Trophoblast cell (in vitro differentiated cells and primary cell): ENCODE measurements at places on chromosomes 11 and 22.
A peak's percentile ranks its signal among the peaks of the same experiment; 100 is the strongest.

GRCh38 chr22:49119551-49119952 lies 708.1 kb downstream of the BRD1 start:
- peak; percentile 6 for DNase-seq

DNA sequence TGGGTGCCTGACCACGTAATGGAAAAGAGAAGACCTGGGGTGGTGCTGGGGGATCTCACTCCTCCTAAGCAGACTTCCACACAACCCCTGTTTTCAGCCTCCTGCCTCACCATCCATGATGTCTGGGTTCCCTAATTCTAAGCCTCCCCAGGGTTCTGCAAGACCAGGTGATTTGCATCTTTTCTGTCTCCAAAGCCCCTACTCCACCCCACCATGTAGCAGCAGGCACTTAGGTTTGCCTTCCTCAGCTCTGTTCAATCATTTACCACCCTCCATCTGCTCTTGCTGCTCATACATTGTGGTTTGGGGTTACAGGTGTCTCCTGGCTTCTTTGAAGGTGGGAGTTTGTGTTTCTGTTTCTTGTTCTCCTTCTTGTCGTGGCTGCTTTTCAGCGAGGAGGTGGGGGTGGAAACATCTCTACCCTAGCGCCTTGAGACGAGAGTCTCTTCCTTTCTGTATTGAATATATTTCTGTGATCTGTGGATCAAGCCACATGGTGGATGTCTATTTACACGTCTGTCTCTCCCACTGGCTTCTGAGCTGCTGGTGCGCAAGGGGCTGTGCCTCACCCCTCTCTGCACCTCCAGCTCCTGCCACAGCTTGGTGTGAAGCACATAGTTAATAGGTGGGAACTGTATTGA lies 6.6 kb upstream of the SSTR3 start:
- DNase-seq = no peak

- DNase-seq = no peak
Measured at GRCh38 chr11:79068356-79068755, 372.5 kb downstream of the TENM4 start.

GRCh38 chr22:24523873-24524272 lies 28.7 kb downstream of the UPB1 start:
- DNase-seq = no peak

- DNase-seq = no peak
Measured at GRCh38 chr22:23840026-23840425, 1.2 kb upstream of the DERL3 start.

DNA sequence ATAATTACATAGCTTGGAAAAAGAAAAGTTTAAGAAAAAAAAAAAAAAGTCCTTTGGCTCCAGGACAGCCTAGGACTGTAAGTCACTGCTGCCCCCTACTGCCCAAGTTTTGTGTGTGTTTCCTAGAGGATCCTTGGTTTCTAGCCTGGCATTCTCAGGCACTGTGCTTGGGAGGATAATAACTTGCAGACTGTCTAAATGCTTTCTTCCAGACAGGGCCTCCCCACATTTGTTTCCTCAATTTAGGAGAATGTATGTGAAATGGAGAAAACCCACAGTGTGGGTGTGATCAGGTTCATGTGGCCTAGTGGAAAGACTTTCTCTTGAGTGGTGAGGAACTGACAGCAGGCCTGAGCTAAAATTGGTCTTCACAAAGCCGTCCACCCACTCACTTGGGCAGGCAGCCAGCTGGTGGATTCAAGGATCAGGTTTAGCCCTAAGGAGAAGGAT lies 191.0 kb downstream of the NAV2 start:
- DNase-seq = peak; percentile 89

GRCh38 chr11:8777907-8778767 lies 95.5 kb downstream of the RPL27A start:
- no peak for DNase-seq

GRCh38 chr22:29030618-29031226 lies 30.9 kb downstream of the C22orf31 start:
- DNase-seq = no peak

DNA sequence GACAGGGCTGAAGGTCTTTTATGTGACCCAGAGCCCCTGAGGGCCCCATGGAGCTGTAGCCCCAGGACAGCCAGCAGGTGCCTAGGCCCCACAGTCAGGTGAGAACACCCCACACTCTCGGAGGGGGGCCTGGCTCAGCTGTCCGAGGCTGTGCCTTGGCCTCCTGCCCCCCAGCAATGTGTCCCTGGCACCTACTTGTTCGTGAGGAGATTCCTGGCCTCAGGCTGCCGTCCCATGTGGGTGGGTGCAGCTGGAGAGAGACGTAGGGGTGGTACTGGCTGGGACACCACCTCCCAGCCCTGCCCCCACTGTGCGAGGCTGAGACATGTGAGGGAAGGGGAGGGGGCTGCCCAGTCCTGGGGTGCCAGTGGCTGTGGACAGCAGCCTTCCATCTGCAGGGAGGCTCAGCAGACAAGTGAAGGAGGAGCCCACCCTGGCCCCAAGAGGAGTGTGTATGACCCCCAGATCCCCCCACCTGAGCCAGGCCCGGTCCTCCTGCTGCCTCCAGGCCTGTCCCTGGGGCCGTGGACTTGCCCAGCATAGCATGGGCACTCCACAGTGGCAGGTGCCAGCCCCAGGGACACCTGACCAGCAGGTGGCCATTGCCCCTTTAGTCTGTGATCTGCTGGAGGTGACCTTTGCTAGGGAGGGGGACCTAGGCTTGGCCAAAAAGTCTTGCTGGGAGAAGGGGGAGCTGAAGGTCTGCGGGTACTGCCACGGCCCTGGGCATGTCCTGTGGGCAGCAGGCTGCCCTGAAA lies 17.0 kb downstream of the IL17REL start:
- no peak for DNase-seq

DNA sequence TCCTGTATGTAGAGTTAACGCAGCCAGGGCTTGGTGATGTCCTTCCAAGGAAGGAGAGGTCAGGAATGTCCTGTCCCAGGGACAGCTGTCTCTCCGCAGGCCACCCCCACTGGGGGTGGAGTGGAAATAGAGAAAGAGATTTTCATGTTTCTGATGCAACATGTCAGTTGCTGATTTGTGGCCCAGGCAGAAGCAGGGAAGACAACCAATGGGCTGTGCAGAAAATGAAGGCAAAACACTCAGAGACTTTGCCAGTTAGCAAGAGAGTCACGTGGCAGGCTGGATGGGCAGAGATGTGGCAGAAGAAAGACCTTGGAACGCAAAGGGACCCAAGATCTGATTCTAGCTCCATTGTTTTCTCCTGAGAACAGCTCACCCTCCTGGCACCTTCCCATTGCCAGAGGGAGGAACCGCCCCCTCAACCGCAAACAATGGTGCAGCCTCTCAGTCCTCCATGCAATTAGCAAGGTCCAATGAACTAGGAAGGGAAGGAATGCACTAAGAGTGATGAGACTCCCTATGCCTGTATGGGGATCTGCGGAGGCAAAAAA lies 71.0 kb downstream of the SYN3 start:
- peak; percentile 81 for DNase-seq

DNA sequence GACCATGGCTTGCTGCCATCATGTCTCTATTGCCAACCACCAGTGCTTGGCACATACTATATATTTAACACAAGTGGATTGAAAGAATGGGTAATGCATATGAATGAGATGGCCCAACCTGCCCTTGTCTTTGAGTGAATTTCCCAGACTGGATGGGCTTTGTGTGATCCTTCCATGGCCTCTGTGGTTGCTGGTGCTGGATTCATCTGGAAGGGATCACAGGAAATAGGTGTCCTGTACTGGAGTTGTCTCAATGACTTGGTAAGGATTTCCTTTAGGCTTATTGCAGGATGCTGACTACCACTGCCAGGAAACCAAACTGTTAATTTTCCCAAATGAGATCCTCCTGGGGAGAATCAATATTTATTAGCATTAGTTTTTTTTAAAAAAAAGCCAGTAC lies 328.6 kb downstream of the TMEM135 start:
- no peak for DNase-seq

GRCh38 chr11:86678823-86679222 lies 6.4 kb upstream of the ME3 start:
- DNase-seq = no peak

DNA sequence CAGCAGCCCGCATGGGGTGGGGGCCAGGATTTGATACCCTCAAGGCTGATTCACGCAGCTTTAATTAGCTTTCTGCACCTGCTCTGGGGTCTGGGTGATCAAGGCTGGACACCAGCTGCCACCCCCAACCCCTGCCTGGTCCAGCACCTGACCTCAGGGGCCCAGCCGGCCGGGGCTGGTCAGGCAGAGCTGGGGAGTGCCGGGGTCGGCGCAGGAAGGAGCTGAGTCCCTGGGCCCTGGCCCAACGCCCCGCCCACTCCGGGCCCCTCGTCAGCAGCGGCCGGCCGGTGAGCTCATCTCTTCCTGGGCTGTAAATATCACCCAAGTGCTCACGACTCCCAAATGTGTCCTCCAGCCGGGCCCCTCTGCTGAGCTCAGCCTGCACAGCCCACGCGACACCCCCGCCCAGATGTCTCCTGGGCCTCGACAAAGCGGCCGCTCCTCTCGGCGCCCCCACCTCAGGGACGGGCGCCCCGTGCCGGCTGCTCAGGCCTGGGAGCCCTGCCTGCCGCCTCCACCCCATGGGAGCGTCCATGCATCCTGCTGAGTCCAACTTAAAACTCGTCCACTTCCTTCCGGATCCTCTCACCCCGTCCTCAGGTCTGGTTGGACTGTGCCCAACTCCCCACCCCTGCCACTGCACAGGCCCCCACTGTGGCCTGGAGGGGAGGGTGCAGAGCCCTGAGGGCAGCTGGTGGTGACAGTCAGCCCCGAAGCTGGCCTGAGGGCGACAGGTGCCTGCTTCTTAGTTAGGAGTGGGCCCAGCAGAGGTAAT lies 29.0 kb downstream of the RTN4R start:
- no peak for DNase-seq

DNA sequence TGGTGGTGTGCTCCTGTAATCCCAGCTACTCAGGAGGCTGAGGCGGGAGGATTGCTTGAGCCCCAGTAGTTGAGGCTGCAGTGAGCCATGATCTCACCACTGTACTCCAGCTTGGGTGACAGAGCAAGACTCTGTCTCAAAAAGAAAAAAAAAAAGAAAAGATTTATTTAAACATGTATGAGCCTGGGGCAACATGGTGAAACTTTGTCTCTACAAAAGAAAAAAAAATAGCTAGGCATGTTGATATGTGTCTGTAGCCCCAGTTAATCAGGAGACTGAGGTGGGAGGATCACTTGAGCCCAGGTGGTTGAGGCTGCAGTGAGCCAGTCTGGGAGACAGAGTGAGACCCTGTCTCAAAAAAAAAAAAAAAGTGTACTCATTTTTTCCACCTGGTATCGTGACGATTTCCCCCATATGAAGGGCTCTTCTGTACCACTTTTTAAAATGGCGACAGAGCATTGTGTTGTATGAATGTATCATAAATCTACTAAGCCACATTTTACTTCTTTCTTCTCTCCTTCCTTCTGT lies 16.4 kb upstream of the KCTD14 start:
- DNase-seq = peak; percentile 19

GRCh38 chr11:36409152-36409816 lies 100.8 kb downstream of the TRAF6 start:
- DNase-seq = no peak

GRCh38 chr11:119336744-119337469 lies 2.6 kb downstream of the RNF26 start:
- DNase-seq = no peak

- DNase-seq = peak; percentile 82
Measured at GRCh38 chr22:36586271-36586670, 57.3 kb upstream of the EIF3D start.

DNA sequence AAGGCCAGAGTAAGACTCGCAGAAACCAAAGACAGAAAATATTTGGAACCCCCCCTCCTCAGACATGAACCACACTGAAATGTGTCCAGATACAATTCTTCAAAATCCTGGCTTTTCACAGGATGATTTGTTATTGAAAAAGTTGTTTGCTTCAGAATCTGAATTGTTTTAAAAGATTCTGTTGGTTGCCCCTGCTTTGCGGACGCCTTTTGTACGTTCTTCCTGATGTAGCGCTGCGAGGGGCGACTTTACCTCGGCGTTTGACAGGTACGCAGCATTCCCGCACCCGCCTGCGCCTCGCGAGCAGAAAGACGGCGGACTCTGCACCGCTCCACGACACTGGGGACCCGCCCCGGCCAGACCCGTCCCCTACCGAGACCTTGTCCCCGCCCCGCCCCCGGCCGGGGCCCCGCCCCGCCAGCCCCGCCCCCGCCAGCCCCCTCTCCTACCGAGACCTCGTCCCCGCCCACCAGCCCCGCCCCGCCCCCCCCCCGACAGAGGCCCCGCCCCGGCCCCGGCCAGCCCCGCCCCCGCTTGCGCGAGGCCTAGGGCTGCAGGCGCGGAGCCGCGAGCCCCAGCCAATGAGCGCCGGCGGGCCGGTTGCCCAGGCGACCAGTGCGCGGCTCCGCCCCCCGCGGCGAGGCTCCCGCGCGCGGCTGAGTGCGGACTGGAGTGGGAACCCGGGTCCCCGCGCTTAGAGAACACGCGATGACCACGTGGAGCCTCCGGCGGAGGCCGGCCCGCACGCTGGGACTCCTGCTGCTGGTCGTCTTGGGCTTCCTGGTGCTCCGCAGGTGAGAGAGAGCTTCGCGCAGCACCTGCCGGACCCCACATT lies at the start of gene GLB1L2:
TSS of gene GLB1L2 (plus strand) at position 635 of the 835 bp plus-strand sequence. CDS start at position 709, 74 bp downstream.
- DNase-seq = peak; percentile 73

GRCh38 chr11:44474702-44475101 lies 90.8 kb upstream of the CD82 start:
- no peak for DNase-seq

DNA sequence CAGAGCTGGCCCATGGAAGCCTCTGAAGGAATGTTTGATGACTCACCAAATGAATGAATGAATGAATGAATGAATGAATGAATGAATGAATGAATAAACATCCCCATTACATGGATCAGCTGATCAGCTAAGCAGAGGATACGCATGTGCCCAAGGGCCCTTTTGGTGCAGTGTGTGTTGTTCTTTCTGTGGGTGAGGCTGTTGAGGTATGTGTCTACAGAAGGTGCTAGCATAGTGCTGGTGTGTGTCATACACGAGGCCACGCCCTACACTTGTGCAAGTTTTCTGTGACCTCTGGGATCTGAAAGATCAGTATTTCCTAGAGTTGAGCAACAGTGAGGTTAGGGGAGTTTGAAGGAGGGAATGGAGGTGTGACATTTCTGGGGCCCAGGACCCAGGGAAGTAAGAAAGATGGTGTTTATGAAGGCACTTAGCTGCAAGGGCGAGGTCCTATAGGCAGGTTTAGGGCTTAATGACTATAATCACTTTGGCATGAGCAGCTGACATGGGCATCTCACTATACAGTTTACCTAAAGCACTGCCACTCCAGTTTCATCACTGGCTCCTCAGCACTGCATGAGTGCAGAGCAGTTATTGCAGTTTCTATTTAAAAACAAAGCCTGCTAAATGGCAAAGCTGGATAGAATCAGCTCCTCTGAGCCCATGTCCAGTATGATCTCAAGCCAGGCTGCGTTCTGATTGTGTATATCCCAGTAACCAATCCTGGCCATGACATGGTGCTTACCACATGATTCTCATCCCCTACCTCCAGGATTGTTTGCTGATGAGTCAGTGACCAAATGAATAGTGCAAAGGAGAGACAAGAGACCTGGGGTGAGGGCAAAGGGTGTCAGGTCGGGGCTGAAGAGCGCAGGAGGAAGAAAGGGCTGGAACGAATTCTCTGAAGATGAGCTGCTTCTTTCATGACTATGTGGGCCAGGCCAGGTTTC lies 36.4 kb upstream of the E2F8 start:
- peak; percentile 85 for DNase-seq

- DNase-seq = no peak
Measured at GRCh38 chr11:27388869-27389268, 25.9 kb upstream of the CCDC34 start.
